ENCODE measurements at places on chromosomes 12 and 14. TPM values are rescaled to one million over a fixed set of nuclear protein-coding genes. Genes with fewer than 3 reads are reported as not detected.

- no peak for DNase-seq
Observed at GRCh38 chr12:42490261-42490842, 99.2 kb downstream of the PRICKLE1 start.

GRCh38 chr14:104323551-104324175 is 185.3 kb downstream of the KIF26A start:
- DNase-seq, result no peak

DNA sequence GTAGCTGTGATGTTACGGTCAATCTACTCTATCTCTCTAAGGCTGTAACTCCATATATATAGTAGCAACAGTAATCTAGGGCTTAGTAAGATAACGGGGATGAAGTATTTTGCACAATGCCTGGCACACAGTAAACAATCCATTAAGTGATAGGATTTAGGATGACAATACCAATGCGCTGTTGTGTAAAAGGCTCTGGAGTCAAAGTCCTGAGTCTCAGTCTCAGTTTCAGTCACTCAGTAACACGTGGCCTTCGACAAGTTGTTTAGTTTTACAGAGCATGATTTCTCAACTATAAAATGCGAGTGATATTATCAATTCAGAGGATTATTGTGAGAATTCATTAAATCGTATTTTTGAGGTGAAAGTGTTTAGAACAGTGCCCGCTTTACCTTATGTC is 162.4 kb downstream of the GARIN6 start:
- no peak for DNase-seq

- DNase-seq, result no peak
Observed at GRCh38 chr12:130792821-130793553, 46.1 kb downstream of the STX2 start.

DNA sequence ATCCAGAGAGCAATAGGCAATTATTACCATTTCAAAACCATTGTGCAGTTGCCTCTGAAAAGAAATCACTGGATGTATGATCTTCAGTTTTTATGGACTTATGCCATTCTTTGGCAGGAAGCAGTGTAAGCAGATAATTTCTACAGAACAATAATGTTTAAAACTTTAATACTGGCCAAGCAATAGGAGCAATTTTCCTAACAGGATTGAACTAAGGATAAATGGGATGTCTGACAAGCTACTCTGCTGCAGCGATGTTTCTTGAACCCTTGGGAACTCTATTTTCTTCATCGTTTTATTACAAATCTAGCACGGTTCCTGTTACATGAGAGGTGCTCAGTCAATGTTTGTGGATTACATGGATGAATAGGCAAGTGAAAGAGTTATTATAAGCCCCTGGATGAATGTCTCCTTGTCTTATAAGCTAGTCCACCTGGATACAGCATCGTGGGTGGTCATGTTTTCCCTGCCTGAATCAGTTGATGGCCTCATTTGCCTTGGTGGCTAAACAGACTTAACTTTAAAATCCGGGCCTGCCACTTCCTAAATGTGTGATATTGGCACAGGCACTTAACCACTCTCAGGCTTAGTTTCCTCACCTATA is 68.2 kb upstream of the MDM1 start:
- DNase-seq, result no peak

GRCh38 chr12:130835011-130835410 is 4.0 kb downstream of the STX2 start:
- no peak for DNase-seq

DNA sequence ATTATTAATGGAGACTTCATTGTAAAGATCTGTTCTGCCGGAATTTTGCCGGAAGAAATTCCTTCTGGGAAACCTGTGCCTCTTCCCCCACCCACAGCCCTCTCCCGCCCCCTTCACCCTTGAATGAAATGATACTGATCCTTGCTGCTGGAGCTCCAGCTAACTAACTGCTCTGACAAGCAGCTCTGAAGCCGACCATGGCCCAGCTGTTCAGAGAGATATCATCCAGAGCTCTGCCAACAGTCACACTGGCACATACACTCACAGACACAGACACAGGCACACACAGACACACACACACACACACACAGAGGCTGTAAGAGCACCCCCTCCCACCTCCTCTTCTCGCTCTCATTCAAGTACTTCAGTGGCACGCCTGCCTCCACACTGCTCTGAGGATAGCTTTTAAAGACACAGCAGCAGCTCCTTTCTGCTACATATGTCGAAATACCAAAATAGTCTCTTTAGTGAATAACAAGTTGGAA is 88.6 kb downstream of the R3HDM2 start:
- peak; percentile 14 for DNase-seq

OTX2 gene
- total RNA-seq, result not detected

CD163L1 gene
- total RNA-seq, result 2.5 TPM

Data from left ventricle myocardium inferior (tissue), 1 donor.